ENCODE measurements at places on chromosomes 4 and X.

DNA sequence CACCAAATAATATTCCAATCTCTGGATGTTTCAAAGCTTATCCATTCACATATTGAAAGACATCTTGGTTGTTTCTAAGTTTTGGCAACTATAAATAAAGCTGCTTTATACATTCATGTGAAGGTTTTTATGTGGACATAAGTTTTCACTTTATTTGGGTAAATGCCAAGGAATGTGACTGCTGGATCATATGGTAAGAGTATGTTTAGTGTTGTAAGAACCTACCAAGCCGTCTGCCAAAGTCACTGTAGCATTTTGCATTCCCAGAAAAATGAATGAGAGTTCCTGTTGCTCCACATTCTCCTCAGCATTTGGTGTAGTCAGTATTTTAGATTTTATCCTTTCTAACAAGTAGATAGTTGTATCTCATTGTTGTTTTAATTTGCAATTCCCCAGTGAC lies 1047.7 kb downstream of the C4orf33 start:
- no peak for DNase-seq

DNA sequence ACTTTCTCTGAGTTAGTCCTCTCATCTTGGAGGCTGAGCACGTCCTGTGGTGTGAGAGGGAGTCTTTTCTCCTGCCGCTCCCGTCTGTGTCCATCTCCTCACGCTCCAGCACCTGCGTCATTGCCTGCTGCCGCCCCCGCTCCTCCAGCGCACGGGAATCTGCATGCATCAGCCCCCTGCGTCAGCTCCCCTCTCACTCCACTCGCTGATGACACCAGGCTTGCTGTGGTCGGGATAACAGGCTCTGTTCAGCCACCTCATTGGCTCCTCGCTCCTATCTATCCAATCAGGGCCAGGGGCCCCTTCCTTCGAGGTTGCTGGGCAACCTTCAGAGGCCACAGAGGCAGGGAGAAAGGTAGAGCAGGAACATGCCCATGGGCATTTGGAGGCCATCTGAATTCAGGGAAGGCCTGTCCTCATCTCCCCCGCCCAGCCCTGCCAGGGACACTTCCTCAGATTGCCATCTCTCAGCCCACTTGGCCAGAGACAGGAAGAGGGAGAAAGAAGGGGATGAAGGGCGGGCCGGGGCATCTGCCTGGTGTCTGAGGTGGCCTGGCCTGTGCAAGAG lies 9.3 kb downstream of the ZNF185 start:
- DNase-seq = no peak

GRCh38 chr4:140085062-140085622 lies 68.8 kb downstream of the MAML3 start:
- no peak for DNase-seq

GRCh38 chr4:81963015-81963762 lies 410.6 kb downstream of the HNRNPD start:
- DNase-seq = no peak

DNA sequence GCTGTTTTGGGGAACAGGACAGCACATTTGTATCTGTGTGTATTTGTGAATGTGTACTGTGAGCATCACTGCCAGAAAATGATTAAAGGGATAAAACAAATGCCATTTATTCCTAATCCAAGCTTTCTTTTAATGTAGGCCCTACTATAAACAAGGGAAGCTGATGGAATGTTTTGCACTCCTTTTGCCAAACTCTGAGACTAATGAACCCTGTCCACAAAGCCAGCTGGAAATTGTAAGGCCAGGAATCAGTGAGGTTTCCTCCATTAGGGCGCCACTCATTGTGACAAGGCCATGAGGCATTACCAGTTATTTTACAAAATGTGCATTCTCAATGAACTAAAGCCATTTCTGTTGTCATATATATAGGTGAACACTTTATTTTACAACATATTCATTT lies 163.0 kb upstream of the NAP1L5 start:
- no peak for DNase-seq

DNA sequence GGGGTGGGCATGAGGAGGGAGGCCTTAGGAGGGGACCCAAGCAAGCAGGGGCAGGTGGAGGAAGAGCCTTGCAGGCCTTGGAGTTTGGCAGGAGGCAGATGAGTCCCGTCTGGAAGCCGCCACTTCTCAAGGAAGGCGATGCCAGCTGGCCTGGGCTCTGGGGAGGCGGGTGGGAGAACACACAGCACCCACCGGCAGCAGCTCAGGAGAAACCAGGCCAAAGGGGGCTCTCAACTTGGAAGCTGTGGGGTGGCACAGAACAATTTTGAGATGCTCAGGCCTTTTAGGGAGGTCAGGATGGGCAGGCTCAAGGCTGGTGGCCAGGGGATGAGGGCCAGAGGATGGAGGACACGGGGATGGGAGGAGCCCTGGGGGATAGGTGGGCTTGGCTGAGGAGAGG lies 11.6 kb upstream of the DUSP9 start:
- DNase-seq = no peak

DNA sequence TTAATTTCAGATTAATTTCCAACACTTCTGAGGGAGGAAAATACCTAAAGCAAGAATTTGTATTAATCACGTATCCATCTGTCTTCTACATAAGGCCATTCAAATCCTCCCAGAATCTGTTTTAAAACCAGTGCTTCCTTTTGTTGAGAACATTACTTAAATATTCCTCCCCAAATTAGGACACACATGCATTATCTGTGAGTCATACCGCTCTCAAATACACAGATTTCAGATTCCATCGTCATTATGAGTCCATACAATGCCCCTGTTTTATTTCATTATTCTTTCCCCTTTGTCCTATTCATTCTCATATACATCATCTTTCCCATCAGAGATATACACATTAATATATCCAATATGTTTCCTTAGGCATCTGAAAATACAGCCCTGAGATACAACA lies 57.3 kb upstream of the PRSS12 start:
- DNase-seq = no peak
